Nephron progenitor cell (in vitro differentiated cells): ENCODE measurements at places on chromosomes 4 and X.

DNA sequence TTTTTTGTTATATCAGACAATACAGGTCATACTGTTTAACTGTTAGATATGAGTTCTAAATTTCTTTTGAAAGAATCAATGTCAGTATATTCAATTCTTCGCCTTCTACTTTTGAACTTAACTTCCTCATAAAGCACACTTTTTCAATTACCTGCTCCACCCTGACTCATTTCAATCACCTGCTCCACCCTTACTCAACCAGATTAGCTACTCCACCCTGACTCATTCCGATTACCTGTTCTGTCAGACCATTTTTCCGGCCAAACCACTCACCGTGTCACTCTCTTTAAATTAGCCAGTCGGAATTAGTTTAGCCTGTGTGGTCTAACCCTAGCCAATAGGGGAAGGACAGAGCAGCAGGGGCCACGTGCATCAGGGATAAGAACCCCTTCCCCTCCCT is 751.8 kb upstream of the POU3F4 start:
- DNase-seq: no peak

- DNase-seq: no peak
These were observed 34.5 kb upstream of the TLL1 start for GRCh38 chr4:165838575-165838974.

DNA sequence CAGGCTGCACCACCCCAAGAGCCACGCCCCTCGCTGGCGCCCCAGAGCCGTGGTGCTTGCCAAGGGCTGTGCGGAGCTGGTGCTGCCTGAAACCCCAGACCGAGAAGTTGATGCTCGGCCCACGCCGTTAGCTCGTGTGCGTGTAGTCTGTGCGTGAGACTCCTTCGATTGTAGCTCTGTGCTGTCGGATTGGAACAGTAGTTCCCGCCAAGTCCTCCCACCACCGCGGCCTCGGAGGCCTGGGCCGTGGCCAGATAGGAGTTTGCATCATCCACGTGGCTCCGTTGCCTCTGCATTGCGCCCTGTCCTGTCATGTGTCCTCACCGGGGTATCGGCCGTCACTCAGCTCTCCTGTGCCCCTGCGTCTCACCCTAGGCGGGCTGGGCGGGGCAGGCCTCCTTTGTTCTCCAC is 24.2 kb downstream of the TNIP2 start:
- DNase-seq: no peak

GRCh38 chr4:39330353-39330752 is 35.8 kb downstream of the RFC1 start:
- no peak for DNase-seq

DNA sequence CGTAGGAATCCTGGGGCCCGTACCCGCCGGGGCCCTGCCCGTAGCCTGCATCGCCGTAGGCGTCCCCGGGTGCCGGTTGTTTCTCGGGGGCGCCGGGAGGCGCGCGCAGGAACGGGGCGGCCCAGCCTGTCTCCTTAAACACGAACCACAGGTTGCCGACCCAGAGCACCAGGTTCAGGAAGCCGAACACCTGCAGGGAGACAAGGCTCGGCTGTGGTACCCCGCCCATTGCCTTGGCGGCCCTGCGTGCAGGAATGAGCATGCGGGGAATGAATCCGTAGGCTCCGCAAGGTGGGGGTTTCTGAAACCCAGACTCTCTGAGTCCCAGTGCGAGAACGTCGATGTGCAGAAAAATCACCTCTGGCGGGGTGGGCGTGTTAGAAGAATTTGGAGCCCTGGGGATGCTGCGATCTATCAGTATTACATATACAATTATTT is 5.4 kb upstream of the PRICKLE3 start:
- no peak for DNase-seq

DNA sequence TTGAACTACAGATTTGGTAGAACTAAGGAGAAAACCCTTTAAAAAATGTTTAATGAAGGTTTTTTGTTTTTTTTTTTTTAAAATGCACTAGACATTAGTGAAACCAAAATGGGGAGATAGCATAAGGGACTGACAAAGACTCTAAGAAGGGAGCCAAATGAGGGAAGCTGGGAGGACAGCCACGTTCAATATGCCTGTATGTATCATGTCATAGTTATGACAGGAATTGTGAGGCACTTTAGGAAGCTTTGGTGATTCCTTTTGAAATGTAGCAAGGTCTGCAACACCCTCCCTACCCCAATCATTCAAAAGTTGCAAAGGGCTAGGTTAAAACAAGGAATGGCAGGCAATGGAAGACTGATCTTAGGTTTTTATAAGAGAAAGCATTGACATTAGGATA is 526.0 kb downstream of the TLL1 start:
- DNase-seq: no peak
